ENCODE measurements at places on chromosomes 4 and X.

GRCh38 chrX:130402208-130402684 is 459 bp downstream of the RBMX2 start:
- no peak for DNase-seq

GRCh38 chr4:174713821-174714220 is 115.2 kb downstream of the GLRA3 start:
- DNase-seq, result no peak

DNA sequence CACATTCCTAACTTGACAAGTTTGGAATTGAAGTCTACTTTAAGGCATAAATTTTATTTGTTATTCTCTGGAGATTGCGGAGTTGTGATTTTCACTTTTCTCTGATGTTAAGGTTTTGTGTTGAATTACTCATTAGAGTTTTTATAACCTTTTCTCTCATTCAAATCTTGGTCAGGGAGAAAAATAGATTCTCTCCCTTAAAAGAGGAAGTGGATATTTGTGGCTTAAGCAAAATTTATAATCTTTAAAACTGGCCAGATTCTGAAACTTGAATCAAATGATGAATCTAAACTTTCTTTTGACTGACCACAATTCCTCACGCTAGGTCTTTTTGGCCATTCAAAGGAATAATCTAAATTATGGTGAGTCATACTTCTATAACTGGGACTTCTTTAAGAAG is 361.4 kb downstream of the TEX13C start:
- DNase-seq, result no peak

- no peak for DNase-seq
These were observed 19.5 kb downstream of the TMPRSS11E start for GRCh38 chr4:68466751-68467150.

GRCh38 chr4:54954656-54955388 is 170.6 kb downstream of the KDR start:
- no peak for DNase-seq

GRCh38 chr4:36290641-36291040 is 9.2 kb downstream of the DTHD1 start:
- DNase-seq, result no peak
